ENCODE measurements at places on chromosomes 6 and 20. TPM values are rescaled to one million over a fixed set of nuclear protein-coding genes. Genes with fewer than 3 reads are reported as not detected.

DNA sequence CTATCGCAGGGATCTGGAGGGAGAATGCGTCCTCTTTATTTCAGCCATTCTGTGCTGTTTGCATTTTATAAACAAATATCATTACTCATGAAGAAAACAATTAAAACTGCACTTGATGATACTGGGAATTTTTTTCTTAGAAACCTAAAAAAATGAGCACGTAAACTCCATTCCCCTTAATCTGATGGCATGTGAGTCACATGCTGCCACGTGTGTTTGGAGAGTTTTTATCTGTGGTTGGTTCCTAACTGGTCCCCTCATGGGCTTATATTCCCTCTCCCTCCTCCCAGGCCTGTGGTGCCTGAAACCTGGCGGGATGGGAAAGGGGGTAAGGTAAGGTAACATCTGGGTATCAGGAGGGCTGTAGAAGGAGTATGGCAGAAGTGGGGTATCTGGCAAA, 6.5 kb downstream of the PACSIN1 start:
- no peaks in the 10 kb centered on the region for H3K36me3 ChIP-seq
- no peaks in the 10 kb centered on the region for H3K27me3 ChIP-seq
- H3K4me3 ChIP-seq: no peak overlapping the region
- no peak for DNase-seq
- H3K27ac ChIP-seq: no peak overlapping the region

DNA sequence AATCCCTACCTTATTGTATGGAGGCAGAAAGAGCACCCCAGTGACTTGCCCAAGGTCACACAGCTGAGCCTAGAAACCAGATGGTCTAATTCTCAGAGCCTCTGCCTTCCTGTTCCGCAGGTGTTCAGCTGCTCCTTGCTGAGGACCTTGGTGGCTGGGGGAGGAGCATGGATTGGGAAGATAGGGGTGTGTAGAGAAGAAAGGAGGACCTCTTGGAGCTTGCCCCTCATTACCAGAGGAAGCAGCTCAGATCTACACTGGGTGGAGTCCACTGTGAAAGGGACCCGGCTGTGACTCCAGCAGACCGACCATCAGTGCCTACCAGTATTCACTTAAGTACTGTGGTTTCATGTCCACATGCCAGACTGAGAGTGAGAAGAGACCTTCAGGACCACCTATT, 15.2 kb downstream of the FOXP4 start:
- no peaks in the 10 kb centered on the region for H3K27me3 ChIP-seq
- no peak for DNase-seq
- H3K36me3 ChIP-seq: no peaks in the 10 kb centered on the region
- H3K27ac ChIP-seq: no peak overlapping the region
- no peaks in the 10 kb centered on the region for H3K4me1 ChIP-seq
- H3K4me3 ChIP-seq: no peak overlapping the region

DNA sequence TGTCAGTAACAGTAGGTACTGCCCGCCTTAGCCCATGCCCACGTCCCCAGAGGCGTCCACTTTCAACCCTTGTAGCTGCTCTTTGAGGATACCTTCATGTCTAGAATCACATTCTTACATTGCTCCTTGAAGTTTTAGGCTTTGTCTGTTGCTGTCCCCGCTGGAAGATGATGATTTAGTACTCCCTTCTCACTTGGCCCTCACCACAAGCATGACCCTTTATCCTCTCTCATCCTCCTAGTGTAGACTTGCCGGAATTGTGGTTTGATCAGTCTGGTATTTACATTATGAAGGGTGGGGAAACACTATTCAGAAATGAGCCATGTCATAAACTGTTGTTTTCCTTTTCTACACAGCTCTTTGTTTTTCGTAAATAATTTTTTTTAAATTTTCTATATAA, 87.4 kb downstream of the ARID1B start:
- no peaks in the 10 kb centered on the region for H3K36me3 ChIP-seq
- no peak for DNase-seq
- H3K4me1 ChIP-seq: peaks cover 13% of the 10 kb centered on the region
- no peak overlapping the region for H3K27ac ChIP-seq
- no peak overlapping the region for H3K4me3 ChIP-seq

GRCh38 chr6:157609117-157609516, 213.9 kb upstream of the SNX9 start:
- H3K36me3 ChIP-seq: no peaks in the 10 kb centered on the region
- no peaks in the 10 kb centered on the region for H3K4me1 ChIP-seq
- H3K27ac ChIP-seq: no peak overlapping the region
- no peak overlapping the region for H3K4me3 ChIP-seq

DNA sequence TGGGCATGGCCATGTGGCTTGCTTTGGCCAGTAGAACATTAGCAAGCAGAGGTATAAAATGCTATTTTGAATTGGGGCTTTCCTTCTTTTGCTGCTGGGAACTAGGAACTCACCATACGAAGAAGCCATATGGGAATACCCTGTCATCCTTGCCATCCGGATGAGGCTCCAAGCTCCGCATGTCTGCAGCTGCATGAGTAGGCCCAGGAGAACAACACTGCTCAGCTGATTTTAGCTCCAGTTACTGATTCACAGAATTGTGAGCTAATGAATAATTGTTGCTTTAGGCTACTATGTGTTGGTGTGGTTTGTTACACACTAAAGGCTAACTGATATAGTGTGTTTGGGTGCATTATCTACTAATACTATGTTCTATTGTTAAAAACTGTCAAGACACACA, 2.7 kb upstream of the PLCB4 start:
- H3K4me3 ChIP-seq: no peak overlapping the region
- H3K27me3 ChIP-seq: no peaks in the 10 kb centered on the region
- H3K27ac ChIP-seq: no peak overlapping the region
- no peaks in the 10 kb centered on the region for H3K36me3 ChIP-seq
- H3K4me1 ChIP-seq: peaks cover 1% of the 10 kb centered on the region

DNA sequence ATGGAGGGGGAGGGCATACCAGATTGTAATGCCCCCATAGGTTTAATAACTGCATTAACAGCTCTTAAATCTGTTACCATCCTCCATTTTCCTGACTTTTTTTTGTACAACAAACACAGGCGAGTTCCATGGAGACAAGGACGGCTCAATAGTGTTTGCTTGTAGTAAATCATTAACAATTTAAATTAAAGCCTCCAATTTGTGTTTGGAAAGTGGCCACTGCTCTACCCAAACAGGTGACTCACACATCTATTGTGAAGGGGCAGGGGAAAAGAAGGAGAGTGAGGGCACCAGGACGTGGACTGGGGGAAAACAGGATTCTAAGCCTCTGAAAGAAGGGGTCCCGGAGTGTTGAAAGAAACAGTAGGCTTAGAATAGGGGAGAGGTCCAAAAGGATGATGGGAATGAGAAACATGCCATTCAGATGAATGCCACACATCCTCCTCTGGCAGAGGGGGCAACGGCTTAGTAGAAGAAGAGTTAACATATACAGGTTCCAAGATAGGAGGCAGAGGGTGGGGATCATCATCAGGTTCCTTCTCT, 6.9 kb downstream of the GLYATL3 start:
- H3K27ac ChIP-seq: no peak overlapping the region
- H3K4me1 ChIP-seq: no peaks in the 10 kb centered on the region
- H3K36me3 ChIP-seq: no peaks in the 10 kb centered on the region
- DNase-seq: no peak
- H3K4me3 ChIP-seq: no peak overlapping the region

DNA sequence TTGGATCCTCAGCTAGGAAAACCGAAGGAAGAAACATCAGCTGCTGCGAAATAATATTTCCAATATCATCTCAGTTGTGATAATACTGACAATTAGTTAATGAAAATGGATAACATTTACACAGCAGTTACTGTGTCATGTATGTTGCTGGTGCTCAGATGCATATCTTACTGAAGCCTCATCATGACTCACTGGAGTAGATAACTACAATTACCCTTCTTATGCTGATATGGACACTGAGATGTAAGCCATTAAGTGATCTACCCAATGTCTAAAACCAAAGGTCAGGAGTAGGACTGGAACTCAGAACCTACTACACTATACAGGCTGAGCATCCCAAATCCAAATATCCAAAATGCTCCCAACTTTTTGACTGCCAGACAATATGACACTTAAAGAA, 54.7 kb upstream of the LYRM2 start:
- no peak overlapping the region for H3K27ac ChIP-seq
- H3K27me3 ChIP-seq: no peaks in the 10 kb centered on the region
- H3K4me1 ChIP-seq: no peaks in the 10 kb centered on the region

DNA sequence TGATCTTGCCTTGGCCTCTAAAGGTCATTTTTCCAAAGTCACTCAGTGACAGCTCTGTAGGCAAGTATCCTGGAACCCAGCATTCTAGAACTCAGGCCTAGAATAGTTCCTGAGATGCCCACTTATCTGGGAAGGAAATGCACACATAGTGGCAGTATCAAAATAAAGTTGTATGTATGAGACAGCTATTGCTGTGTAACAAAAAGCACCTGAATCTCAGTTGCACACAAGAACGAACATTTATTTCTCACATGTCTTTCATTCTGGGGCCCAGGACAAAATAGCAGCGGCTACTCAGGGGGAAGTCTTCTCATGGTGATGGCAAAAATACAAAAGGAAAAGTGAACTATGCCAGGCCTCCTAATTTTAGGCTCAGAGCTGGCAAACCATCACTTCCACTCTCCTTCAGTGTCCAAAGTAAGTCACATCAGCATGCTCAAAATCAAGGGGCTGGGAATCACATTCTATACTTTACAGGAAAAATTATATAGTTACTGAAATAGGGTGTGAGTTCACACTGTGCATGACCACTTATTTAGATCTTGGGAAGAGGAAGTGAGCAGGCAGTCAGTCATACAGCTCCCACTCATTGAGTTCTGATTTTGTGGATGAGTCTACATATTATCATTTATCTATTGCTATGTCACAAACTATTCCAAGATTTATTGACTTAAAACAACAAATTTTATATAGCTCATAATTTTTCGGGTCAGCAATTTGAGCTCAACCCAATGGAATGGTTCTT, 133.7 kb upstream of the RIN2 start:
- H3K27ac ChIP-seq: no peak overlapping the region
- H3K36me3 ChIP-seq: no peaks in the 10 kb centered on the region
- H3K4me1 ChIP-seq: no peaks in the 10 kb centered on the region
- H3K27me3 ChIP-seq: no peaks in the 10 kb centered on the region

GRCh38 chr6:160112628-160113299, 8.9 kb upstream of the SLC22A1 start:
- peaks cover 2% of the 10 kb centered on the region for H3K36me3 ChIP-seq
- no peak for DNase-seq
- H3K27ac ChIP-seq: no peak overlapping the region
- no peaks in the 10 kb centered on the region for H3K27me3 ChIP-seq

DNA sequence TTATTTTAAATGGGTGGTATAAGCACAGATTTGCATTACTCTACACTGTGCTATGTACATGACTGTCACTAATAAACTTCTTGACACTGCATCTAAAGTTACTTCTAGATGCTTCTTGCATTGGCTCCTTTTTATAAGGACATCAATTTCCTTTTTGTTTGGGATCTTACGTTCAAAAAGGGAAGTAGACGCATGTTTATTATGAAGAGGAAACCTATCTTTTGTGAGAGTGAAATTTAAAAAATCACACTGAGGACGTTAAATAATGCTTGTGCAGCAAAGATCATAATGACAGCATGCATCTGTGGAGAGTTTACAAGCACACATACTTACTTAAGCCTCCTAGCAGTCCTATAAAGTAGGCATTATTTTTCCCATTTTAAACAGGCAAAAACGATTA, 479.5 kb downstream of the CD83 start:
- no peaks in the 10 kb centered on the region for H3K36me3 ChIP-seq
- H3K27ac ChIP-seq: no peak overlapping the region
- H3K27me3 ChIP-seq: peaks cover 2% of the 10 kb centered on the region
- H3K4me3 ChIP-seq: no peak overlapping the region
- no peak for DNase-seq

GRCh38 chr20:48975955-48976354, 54.4 kb downstream of the ARFGEF2 start:
- no peak overlapping the region for H3K4me3 ChIP-seq
- no peaks in the 10 kb centered on the region for H3K4me1 ChIP-seq
- H3K27me3 ChIP-seq: no peaks in the 10 kb centered on the region
- DNase-seq: no peak
- H3K27ac ChIP-seq: no peak overlapping the region

- DNase-seq: no peak
- H3K36me3 ChIP-seq: no peaks in the 10 kb centered on the region
- no peak overlapping the region for H3K27ac ChIP-seq
- no peaks in the 10 kb centered on the region for H3K4me1 ChIP-seq
- H3K27me3 ChIP-seq: no peaks in the 10 kb centered on the region
Observed at GRCh38 chr6:5093231-5094015, 8.3 kb downstream of the PPP1R3G start.

DNA sequence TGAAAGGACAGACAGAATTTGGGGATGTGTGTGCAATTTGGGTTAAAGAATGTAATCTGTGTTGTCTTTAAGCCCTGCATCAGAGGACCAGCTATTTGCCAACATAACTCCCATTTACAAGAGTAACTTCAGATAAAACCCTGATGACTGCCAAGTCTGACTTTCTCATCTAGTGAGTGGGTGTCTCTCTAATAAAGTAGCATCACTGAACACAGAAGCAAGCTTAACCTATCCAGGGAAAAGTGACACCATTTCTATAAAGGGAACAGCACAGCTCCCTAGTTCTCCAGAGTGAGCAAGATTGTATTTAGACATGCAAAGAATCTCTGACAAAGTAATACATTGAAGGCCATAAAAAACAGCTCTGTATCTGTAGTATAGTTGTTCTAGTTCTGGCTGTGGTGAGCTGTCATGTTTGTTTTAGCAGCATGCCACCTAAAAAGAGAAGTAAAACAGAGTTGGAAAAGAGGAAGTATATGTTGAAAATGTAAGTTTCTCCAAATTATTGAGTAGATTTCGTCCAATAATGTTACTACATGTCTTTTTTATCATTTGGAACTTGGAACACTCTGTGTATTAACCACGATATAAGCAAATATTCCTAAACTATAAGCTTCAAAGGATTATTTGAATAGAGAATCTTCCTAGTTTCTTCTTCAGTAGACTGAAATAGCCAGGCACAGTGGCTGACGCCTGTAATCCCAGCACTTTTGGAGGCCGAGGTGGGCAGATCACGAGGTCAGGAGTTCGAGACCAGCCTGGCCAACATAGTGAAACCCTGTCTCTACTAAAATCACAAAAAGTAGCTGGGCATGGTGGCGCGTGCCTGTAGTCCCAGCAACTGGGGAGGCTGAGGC, 8.8 kb upstream of the PIM1 start:
- H3K27ac ChIP-seq: no peak overlapping the region
- no peaks in the 10 kb centered on the region for H3K27me3 ChIP-seq
- H3K36me3 ChIP-seq: no peaks in the 10 kb centered on the region
- peaks cover 2% of the 10 kb centered on the region for H3K4me1 ChIP-seq

- no peaks in the 10 kb centered on the region for H3K36me3 ChIP-seq
- no peak overlapping the region for H3K27ac ChIP-seq
- H3K27me3 ChIP-seq: no peaks in the 10 kb centered on the region
- DNase-seq: no peak
- no peak overlapping the region for H3K4me3 ChIP-seq
Observed at GRCh38 chr6:102841060-102841459, 1447.6 kb downstream of the GRIK2 start.

- H3K36me3 ChIP-seq: no peaks in the 10 kb centered on the region
- H3K4me3 ChIP-seq: no peak overlapping the region
- H3K27me3 ChIP-seq: no peaks in the 10 kb centered on the region
- no peak overlapping the region for H3K27ac ChIP-seq
Observed at GRCh38 chr6:113647143-113647889, 209.8 kb upstream of the MARCKS start.

SLC17A2 gene
- not detected for total RNA-seq

PTCRA gene
- not detected for total RNA-seq

DBNDD2 gene
- total RNA-seq: 104 TPM
